ENCODE measurements at places on chromosomes 2 and 18. TPM values are rescaled to one million over a fixed set of nuclear protein-coding genes. Genes with fewer than 3 reads are reported as not detected.

Gene SLC38A11
- not detected for total RNA-seq

Gene MRPL33
- 51.6 TPM for total RNA-seq

Gene AFF3
- 239 TPM for total RNA-seq

Gene KCNF1
- total RNA-seq: not detected

Gene UPP2
- not detected for total RNA-seq

Gene LRRC30
- not detected for total RNA-seq

Gene ACMSD
- not detected for total RNA-seq

Gene COX7A2L
- total RNA-seq: 103 TPM

Gene GAL3ST2
- not detected for total RNA-seq

Gene CABYR
- total RNA-seq: 3.9 TPM

Gene SLC20A1
- total RNA-seq: 80.4 TPM

Gene NGEF
- total RNA-seq: 0.26 TPM
